SK-MEL-5 (cell line): ENCODE measurements at places on chromosomes 1 and 21. TPM values are rescaled to one million over a fixed set of nuclear protein-coding genes. Genes with fewer than 3 reads are reported as not detected.

GRCh38 chr1:39666772-39667171 lies 5.1 kb downstream of the NT5C1A start:
- DNase-seq, result no peak

DNA sequence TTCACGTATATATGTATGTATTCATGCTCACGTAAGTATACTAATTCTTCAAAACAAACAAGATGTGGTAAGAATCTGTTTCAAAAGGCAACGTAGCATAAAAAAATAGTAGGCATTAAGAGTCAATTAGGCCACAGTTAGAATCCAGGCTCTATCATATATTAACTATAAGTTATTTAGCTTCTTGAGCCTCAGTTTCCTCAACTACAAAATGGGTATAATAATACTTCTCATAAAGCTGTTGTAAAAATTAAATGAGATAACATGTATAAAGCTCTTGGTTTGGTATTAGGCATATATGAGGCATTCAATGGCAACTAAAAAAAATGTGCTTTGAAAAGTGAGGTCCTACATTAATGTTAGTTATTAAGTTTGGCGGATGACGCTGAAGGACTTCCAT lies 9.2 kb downstream of the B3GALNT2 start:
- no peak for DNase-seq

DNA sequence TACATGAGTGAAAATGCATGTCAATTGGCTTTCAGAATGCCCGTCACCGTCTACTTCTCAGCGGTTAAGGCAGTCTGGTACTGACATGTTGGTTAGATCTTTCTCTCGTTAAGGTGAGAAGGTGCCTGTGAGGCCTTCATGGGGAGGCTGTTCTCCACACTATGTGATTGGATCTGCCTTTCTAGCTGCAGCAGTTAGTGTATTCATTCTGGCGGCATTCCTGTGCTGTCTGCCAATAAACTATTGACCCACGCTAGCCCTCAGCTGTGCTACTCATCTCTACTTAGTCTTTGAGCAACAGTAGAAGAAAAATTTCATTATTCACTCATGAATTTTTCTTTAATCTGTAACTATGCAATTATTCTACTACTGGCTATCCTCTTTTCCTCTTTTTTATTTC lies 32.0 kb downstream of the CCSAP start:
- no peak for DNase-seq

DNA sequence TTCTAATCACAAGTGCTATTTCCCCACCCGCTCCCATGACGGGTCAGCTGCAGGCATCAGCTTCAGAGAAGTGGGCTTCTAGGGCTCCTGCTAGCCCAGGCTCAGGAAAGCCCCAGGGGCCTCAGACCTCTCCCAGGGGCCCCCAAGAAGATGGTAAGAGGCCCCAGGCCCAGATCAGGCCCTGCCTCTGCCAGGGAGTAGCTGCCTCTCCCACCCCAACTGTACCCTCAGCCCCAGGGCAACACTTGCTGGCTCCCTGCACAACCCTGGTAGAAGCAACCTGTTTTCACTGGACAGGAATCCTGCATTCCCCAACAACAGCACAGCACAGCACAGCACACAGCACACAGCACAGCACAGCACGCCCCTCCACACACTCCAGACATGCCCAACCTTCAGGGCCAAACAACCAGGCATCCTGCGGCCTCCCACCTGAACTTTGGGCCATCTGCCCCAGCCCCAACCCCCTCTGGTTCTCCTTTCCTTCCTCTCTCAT lies 6.5 kb downstream of the BLACAT1 start:
- DNase-seq, result no peak

- DNase-seq, result no peak
Measured at GRCh38 chr1:110787328-110788071, 85.4 kb upstream of the CD53 start.

The LCE1A gene
- total RNA-seq, result not detected in 2 replicates

The CFAP45 gene
- total RNA-seq, result 0.13 and 0.56 TPM in 2 replicates
